ENCODE measurements at places on chromosomes 2 and 18.
A peak's percentile ranks its signal among the peaks of the same experiment; 100 is the strongest.

- DNase-seq, result no peak
Observed at GRCh38 chr2:12227941-12228608, 481.6 kb downstream of the LPIN1 start.

GRCh38 chr2:84832772-84833461 lies 48.0 kb downstream of the TRABD2A start:
- DNase-seq, result peak; percentile 38

GRCh38 chr18:7645756-7646155 lies 78.6 kb downstream of the PTPRM start:
- DNase-seq, result no peak

DNA sequence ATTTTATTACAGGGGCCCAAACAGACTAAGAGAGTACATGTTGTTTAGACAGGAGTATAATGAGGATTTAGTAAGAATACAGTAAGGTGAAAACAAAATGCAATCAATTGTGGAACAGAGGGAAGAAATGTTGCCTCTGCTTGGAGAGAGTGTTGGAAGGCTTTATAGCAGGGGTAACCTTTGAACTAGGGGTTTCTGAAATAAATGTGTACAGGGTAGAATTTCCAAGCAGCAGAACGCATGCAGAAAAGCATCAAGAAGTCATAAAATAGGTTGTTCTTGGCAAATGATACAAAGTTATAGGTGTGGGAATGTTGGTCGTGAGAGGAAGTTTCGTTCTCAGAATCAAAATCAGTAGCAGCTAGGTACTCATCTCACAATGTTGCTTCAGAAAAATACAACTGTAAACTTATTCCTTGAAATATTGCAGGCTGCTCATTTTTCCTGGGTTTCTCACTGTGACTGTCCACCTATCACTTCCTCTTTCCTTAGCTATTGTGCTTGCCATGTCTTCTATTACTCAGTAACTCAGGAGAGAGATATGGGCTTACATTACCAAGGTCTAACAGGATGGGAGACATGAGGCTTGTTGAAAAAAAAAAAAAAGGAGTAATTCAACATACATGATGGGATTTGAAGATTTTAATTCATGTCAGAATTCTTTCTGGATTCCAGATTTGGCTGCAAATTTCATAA lies 17.1 kb upstream of the HNMT start:
- no peak for DNase-seq

DNA sequence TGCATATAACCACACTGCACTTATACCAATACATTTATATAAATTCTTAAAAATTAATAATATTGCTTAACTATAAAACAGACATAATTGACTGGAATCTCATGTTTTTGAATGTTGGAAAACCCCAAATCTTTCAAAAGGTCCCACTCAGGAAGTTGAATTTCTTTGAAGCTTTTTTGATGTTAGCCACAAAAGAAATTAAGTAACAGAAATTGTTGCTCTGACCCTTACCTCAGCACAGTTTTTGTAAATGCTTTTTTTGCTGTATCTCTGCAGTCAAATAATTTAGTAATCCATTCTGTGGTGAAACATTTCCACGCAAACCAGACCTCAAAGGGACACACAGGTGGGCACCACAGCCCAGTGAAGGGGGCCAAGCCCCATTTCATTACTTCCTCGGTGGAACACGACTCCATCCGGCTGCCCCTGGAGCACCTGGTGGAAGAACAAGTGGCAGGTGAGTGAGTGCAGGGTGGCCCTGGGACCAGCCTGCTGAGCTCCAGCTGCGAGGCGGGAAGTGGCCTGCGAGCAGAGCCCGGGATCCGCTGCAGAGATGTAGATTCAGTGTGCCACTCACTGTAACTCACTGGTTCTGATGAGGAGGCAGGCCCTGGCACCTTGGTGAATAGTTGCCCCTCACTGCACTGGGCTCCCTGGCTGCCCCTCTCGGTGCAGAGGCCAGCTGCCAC lies 8.4 kb downstream of the SCLY start:
- DNase-seq, result peak; percentile 38

DNA sequence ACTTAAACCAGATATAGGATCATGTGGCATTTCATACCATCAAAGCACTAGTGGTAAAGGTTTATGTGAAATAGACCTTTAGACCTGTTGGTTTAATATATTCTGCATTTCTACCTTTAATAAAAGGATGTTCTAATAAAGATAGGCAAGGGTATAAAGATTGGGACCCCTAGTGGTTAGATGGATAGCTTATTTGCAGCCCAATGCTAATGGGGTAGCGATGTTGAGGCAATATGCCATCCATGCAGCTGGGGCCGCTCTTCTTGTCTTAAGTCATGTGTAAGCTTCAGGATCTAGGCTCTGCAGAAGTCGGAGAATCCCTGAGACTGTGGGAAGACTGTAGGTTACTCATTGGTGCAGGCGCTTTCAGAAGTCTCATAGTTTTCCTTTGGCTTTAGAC lies 114.9 kb downstream of the ICOS start:
- DNase-seq, result peak; percentile 42

DNA sequence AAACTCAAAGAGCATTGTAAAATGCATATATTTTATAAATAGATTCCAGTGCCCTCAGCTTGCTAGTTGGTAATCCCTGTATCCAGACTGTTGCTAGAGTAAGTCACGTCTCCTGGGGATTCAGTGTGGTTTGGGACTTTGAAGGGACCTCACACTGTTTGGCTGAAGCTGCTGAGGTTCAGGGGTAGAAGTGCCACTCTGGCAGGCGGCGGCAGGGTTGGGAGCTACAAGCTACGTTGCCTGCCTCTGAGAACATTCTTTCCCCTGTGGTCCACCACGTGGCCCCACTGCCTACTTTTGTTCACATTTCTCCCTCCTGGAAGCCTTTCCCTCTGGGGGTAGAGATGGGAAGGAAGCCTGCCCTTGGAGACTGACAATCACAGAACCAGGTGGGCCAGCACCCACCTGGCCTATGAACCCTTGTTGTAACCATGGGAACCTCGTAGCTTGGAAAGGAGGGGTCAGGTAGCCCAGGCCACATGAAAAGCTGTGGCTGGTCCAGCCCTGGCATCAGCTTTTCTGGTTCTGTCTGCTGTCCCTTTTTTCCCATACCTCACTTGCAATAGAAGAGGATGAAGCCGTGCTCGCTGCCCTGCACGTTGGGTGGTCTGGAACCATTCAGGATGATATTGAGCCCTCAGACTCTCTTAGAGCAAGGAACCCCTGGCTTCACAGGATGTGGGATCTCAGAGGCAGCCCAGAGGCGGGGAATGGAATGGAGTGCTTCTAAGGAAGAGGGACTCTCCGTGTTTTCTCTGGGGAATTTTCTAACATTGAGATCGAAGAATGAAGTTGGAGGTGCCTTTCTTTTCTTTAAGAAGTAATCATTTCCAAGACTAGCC lies 2.9 kb downstream of the RNF144A start:
- DNase-seq, result no peak

- peak; percentile 75 for DNase-seq
Observed at GRCh38 chr2:199459286-199460100, 1.8 kb upstream of the SATB2 start.

- DNase-seq, result no peak
Observed at GRCh38 chr2:238580486-238580885, 153.8 kb downstream of the ASB1 start.

GRCh38 chr2:40653829-40654228 lies 201.9 kb upstream of the SLC8A1 start:
- no peak for DNase-seq

- DNase-seq, result no peak
Observed at GRCh38 chr2:31770741-31771140, 190.0 kb upstream of the SRD5A2 start.

- no peak for DNase-seq
Observed at GRCh38 chr18:32333781-32334180, 136.9 kb downstream of the GAREM1 start.

GRCh38 chr18:13647761-13648160 lies 78.6 kb downstream of the FAM210A start:
- DNase-seq, result no peak

GRCh38 chr2:18276583-18277075 lies 283.8 kb downstream of the RDH14 start:
- DNase-seq, result no peak

DNA sequence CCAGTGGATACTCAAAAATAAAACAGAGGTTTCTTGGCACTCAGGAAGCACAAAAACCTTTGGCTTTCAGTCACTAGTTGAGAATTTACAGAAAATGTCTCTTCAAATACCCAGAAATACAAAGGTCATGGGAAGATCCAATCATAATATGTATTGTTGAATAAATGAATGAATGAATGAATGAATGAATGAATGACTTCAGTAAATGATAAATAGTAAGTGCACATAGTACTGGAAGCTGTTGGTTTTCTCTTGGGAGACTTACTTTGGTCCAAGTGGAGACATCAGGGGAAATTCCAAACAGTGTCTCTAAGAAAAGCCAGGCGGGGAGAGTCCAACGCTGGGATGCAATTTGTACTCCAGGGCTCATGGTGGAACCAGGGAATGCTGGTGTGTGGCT lies 261.3 kb upstream of the KLHL29 start:
- no peak for DNase-seq

- no peak for DNase-seq
Observed at GRCh38 chr2:145563741-145564615, 1044.1 kb upstream of the ZEB2 start.

DNA sequence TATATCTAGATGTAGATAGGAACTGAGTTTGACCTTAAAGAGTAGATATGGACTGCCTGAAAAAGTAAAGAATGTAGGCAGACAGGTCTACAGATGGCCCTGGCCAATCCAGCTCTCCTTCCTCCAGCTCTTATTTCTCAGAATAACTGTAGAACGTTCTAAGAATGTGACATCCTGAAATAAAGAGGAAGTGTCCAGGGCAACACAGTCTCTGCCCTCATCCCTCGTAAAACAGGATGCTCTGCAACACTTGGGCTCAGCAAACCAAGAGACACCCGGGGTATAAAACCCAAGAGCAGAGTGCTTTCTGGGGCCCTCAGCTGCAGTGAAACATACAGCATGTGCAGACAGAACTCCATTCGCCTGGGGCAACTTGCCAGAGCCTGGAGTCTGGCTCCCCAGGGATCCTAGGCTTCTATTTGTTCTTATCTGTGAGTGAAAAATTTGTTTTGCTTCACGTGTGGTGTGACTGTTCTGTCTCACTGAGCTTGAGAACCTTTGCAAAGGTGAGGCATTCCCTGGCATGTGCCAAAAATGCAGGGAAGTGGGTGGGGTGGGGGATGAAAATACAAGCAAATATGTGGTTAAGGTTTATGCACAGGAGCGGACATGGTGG lies 401.0 kb downstream of the SETBP1 start:
- DNase-seq, result no peak

DNA sequence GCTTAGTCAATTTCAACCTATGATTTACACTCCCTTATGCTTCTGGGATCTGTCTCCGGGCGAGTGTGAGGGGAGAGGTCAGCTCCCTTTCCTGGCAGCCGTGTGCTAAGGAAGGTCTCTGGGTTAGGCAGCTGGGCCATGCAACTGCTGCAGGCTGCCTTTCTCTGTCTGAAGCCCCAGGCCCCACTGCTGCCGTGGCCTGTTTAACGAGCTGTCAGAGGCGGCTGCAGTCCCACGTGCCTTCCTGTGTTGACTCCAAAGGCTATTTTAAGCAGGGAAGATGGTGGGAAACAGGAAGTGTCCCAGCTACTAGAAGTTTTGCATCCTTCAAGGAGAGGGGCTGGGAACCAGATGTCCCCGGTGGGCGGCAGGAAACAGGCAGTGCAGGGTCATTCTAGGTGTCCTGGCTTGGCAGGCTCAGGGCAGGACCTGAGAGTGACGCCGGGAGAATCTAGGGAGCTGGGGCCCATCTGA lies 186.4 kb downstream of the TNS1 start:
- no peak for DNase-seq

DNA sequence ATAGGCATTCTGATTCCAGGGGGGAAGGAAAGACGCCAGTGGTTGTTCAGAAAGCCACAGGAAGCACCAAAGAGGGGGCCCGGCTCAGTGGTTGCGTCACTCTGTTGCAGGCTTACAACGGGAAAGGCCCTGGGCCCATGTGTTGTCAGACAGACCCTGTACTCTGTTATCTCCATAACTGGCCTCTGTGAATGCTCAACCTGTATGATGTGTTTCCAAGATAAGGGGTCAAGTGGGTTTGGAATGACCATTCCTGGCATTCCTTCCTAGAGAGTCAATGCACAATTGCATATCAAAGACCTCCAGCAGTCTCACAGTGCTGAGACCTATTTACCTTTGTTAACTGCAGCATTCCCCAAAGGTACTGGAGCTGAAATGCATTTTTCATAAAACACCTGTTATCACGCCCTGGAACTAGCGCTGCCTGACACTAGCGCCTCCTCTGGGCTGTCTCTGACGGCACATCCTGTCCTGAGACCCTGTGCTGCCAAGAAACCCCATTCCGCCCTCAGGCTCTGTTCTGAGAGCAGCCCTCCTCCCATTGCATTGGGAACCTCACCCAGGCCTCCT lies 13.2 kb upstream of the LRRFIP1 start:
- no peak for DNase-seq

DNA sequence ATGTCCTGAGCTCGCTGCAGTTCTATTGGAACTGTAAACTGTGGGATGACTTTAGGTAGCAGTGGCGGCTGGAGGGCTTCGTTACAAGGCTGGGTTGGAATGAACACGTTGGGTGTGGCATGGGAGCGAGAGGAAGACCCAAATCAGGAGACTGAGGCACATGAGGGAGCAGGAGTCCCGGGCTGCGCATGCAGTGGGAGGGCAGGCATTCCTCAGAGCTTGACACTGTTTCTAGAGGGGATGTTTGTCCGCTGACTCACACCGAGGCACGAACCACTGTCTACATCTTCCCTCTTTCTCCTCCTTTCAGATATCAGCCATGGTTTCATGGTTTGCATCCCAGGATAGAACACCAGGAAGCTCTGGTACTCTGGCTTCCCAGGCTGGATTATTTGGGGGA lies 40.6 kb upstream of the LAMA1 start:
- DNase-seq, result no peak

GRCh38 chr2:197628043-197628500 lies 47.3 kb downstream of the RFTN2 start:
- no peak for DNase-seq

DNA sequence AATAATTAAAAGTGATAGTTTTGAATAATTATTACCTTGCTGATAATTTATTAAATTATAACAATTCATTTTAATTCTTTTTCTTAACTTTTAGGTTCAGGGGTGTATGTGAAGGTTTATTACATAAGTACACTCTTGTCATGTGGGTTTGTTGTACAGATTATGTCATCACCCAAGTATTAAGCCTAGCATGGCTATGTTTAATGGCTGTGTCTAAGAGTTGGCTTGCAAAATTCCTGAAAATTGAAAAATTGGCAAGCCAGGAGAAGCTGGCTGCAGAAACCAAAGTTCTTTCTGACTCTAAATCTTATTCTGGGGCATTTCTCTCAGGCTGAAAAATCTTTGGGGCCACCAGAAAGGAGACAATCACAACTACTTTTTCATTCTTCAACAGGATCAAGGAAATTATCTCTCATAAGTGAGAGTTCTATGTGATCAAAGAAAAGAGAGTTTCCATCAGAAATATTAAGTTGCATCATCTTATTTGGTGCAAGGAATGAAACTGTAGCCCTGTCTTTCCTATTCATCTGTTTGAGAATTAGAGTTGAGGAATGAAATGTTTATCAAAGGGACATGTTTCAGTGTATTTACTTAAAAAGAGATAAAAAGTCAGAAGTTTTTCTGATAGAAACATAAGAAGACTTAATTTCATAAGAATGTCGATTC lies 412.1 kb upstream of the CDH2 start:
- DNase-seq, result no peak

- DNase-seq, result peak; percentile 57
Observed at GRCh38 chr2:231523451-231524285, 6.6 kb downstream of the NMUR1 start.

GRCh38 chr2:607709-608108 lies 69.5 kb downstream of the TMEM18 start:
- DNase-seq, result no peak
